Inflammatory macrophage treated with lipopolysaccharide for 4 hours (primary cell): ENCODE measurements at places on chromosomes 7 and 10.

- DNase-seq, result no peak
These were observed 52.9 kb downstream of the PIK3AP1 start for GRCh38 chr10:96667401-96667800.

DNA sequence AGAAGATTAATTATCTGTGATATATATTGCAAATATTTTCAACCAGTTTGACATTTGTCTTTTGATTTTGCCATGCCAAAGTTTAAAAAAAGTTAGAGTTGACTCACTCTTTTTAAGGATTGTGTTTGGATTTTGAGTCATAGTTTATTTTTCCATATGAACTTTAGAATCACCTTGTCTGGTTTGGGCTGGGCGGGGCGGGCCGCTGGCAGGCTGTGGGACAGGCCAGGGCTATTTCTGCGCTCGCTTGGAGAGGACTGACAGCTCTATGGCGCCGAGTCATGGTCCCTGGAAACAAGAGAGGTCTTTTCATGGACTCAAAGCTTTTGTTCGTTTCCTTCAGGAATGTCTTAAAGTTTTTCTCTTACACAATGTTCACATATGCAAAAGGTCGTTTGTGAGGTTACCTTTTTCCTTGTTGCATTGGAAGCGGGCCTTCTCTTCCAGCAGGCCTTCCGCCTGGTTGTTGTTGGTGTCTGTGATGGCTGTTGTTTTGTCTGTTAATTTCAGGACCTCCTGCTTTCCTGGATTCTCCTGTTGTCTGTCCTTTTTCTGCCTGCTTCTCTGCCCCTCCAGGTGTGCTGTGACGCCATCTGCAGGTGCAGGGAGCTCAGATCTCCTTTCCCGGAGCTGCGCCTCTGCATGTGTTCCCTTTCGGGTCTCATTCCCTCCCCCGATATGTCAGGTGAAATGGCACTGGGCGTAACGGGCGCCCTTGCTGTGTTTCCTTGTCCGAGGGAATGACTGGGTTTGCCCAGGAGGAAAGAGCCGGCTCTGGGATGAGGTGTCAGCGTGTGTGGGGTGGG lies 53.8 kb downstream of the INPP5A start:
- no peak for DNase-seq

- no peak for DNase-seq
These were observed 26.5 kb downstream of the DNAJB12 start for GRCh38 chr10:72328045-72328828.

DNA sequence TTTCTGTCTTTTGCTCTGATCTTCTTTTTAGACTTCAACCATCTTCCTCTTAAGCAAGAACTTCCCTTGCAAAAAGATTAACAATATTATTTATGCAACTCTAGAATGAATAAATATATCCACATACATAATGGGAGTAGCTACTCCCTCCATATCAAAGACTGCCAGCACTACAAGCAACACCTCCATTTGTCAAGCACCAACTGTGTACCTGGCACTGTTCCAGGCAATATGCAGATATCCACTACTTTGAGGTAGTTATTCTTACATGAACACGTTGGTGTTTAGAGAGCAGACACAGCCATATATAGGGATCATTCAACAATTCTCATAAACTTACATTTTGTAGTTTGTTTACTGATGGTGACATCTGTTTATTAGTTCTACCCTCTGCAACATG lies 83.6 kb upstream of the CACNB2 start:
- no peak for DNase-seq

GRCh38 chr10:122510326-122510725 lies 49.0 kb downstream of the HTRA1 start:
- no peak for DNase-seq

DNA sequence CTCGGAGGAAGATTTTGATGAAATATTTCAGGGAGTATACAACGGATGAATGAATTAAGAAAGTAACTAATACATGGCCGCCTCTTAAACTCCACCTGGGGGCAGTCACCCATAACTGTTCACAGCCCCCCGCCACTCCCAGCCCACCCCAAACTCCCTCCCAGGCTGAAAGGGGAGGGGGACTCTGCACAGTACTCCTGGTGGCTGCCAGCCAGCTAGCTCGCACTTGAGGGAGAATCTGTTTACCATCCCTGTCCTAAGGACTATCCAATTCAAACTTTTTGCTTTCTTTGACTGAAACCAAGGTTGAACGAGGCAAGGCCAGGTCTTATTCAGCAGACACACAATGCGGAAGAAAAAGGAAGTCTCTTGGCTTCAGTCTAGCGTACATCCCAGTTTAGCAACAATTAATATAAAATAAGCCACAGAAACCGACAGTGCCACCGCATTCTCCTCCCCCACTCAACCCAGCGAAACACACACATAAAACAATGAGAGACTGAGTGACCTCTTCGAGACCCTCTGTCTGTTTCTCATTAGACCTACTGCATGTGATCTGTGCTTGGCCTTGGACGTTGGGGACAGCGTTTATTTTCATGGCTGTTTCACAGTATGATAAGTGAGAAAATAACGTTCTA lies 219.5 kb downstream of the GLI3 start:
- no peak for DNase-seq

GRCh38 chr10:124222318-124222987 lies 129.1 kb upstream of the CHST15 start:
- DNase-seq, result no peak

- no peak for DNase-seq
These were observed 4.5 kb downstream of the ADIRF start for GRCh38 chr10:86972613-86973380.

DNA sequence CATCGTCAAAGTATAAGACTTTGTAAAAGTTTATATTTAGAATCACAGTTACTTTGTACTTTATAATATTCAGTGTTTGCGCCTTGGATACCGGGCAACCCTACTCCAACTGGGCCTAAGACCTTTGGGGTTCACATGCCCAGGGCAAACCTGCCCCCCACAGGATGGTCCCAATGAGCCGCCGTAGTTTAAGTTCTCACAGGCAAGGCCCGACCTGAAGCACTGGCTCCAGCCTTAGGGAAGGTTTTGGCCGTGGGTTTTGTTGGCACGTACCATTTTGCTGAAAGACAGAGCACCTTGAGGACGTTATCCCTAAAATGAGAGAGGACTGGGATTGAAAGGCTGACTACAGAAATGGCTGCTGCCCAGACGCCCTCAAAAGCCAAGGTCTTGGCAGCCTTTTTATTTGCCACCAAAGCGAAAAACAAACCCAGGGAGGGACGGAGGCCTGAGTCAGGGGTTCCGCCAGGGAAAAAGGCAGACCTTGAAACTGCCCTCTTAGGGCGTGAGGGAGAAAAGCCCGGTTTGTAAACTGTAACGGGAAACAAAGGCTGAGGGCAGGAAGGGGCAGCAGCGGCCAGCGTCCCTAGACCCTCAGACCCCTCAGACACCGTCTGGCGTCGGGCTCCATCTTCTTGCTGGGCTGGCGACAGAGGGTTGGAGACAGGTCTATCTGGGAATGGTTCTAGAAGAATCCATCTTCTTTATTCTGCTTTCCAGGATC lies at the start of gene CCDC172:
CCDC172 (plus strand) TSS at position 222 of the 724 bp plus-strand sequence. CDS start 564 bp downstream, outside the sequence.
- no peak for DNase-seq

DNA sequence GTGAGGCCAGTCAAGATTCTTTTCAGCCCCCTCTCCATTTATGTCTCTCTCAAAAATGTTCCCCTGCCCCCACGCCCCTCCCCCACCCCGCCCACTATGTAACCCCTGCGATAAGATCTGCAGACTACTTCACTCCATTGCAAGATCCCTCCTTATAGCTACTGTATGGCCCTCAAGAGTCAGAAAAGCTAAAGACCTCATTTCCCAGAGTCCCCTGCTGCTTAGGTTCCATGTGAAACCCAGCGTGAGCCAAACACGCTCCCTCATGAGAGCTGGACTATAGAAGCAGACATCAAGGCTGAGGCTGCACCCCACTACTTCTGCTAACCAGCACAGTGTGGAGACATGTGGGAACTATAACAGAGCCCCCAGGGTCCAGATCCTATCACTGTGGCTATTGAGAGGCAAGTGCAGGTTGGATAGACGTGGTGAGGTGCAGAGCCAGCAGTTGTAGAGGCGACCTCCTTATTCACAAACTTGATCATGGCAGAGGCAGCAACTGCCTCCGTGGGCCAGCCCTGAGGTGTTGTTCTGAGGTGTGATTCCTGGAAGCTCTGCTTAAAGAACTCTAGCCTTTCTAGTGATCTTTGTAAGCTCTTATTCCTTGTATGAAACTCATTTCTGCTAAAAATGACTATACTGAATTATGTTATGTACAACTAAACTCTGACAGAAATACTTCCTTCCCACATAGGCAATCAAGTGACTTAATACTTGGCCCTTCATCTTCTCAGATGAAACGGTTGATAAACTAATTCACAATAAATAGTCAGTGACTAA lies 117.0 kb upstream of the ARID5B start:
- DNase-seq, result no peak

GRCh38 chr10:32938554-32939061 lies 19.4 kb downstream of the ITGB1 start:
- DNase-seq, result peak; percentile 22

GRCh38 chr10:78165617-78166016 lies 132.0 kb downstream of the RPS24 start:
- no peak for DNase-seq

- DNase-seq, result no peak
These were observed 25.2 kb downstream of the TMEM120A start for GRCh38 chr7:75969182-75969581.

GRCh38 chr7:105352901-105353668 lies 35.6 kb downstream of the SRPK2 start:
- no peak for DNase-seq

- no peak for DNase-seq
These were observed 23.7 kb downstream of the FGF8 start for GRCh38 chr10:101752241-101752640.

DNA sequence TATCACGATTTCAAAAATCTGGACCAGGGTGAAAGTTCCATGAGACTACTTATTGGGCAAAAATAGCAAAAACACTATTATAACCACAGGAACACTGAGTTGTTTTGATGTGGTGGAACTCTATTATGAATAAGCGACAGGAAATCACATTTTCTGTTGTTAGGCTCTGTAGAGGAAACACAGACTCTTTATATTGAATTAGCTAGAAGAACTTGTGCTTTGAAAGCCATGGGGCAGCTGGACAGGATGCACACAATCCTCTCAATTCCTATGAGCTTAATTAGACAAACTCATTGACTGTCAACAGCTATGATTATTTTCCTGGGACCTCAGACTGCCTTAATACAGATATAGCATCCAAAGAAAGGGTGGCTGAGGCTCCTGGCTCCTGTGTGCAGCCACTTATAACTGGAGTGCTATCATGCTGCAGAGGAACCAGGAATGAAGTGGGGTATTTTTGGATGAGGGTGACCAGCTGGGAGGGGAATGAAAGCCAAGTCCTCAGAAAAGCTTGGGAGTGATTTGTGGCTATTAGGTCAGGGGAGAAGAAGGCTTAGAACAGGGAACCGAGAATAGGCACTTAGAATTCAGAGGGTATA lies 657.3 kb downstream of the TYW1 start:
- DNase-seq, result no peak

GRCh38 chr7:141416650-141417270 lies 134.4 kb upstream of the AGK start:
- no peak for DNase-seq

GRCh38 chr7:75922966-75923603 lies 8.1 kb downstream of the POR start:
- DNase-seq, result no peak

- DNase-seq, result no peak
These were observed 4.0 kb downstream of the ABCB1 start for GRCh38 chr7:87596696-87597095.

GRCh38 chr7:149804106-149804505 lies 30.7 kb upstream of the ZNF467 start:
- no peak for DNase-seq

- DNase-seq, result no peak
These were observed 445 bp downstream of the SSBP1 start for GRCh38 chr7:141738592-141739013.

- no peak for DNase-seq
These were observed 130.5 kb upstream of the C1QL3 start for GRCh38 chr10:16652154-16652553.

DNA sequence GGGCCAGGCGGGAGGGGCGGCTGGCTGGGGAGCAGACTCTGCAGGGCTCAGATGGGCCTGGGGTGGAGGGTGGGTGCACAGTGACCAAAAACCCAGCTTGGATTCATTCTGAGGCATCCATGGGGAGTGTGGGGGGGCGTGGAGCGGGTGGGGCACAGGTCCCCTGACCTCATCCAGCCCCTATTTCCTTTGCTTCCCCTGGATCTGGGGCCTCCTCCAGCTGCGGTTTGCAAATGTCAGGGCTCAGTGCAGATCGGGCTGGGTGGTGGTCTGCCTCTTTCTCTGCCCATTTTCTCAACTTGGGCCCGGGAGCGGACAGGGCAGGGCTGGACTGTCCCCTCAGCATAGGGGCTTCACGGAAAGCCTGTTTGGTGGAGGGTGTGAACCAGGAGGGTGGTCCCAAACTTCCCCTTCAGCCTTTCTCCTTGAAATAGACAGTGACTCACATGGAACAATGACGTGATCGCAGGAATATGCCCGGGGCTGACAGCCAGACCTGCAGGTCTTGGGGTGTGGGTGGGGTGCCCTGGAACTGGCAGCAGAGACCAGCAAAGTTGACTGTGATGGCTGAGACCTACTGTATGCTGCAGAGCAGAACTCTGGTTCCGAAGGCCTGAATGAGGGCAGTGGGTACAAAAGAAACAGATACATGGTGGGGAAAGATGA lies 72.9 kb upstream of the PODXL start:
- DNase-seq, result no peak

GRCh38 chr10:75108684-75109458 lies 2.6 kb upstream of the SAMD8 start:
- peak; percentile 36 for DNase-seq

DNA sequence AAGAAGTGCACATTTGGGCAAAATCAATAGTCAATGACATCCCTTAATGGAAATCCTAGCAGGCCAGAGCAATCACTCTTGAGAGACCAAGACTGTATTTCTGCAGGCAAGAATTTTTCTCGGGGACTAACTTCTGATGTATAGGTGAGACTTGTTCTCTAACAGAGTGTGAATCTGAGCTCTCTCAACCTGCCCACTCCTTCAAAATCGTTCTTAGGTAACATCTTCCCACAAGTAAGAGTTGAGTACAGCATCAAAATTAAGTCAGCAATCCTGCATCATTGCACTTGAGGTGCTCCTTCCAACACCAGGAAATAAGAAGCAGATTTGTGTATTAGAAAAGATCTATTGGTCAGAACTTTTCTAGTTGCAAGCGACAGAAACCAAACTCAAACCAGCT lies 25.6 kb upstream of the GFRA1 start:
- no peak for DNase-seq
